Activated CD4-positive, alpha-beta memory T cell treated with anti-CD3 and anti-CD28 coated beads, Interleukin-2, amount 10 ng/mL, durations not matched to agents 7 days and 5 days (primary cell): ENCODE measurements at places on chromosomes 2 and 18.
A peak's percentile ranks its signal among the peaks of the same experiment; 100 is the strongest.

DNA sequence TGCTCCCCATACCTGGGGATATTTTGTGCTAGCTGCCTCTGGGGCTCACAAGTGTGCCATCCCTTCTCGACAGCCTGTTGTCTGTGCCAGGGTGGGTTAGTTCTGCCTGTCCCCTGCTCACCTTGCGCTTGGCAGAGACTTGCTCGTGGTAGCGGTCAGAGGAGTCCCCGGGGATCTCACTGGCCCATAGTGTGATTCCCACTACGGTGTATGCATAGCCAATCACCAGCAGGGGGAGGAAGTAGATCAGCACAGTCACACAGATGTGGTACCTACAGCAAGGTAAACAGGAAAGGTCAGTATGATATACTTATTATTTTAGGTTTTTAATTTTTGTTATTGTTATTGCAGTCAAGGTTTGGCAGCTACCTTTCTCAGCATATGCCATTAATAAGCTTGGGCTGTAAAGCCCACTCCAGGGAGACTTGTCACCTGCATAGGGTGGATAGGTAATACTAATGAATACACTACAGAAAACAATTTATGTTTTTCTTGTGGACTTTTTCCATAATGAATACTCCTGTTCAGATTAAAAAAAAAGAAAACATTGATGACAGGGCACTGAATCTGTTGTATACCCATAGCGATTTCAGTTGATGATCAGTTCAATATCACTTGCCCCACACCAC, 95.2 kb downstream of the POLE4 start:
- no peak for DNase-seq

DNA sequence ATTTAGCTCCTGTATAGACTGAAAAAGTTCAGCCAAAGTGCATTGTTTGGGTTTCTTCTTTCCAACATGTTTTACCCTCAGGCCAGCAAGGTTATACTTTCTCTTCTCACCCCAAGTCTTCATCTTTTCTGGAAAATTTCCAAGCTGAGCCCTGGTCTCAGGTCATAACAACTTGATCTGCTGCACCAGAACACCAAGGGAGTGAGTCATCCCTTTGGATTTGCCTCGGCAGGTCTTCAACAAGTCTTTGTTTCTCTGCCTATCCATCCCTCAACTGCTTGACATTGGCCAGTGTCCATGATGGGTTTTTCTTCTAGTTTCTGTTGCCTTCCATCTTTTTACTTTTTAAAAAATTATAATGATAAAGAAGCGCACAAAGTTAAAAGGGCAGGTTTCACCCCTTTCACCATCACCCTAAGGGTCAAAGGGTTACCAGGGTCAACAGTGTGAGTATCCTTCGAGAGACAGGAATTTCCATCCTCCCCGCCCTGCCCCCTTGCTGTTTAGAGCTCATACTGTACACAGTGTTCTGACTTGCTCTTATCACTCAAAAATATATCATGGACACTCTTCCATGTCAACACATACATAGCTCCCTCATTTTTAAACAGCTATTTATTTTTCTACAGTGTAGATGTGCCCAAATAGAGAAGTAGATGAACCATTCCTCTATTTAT, 5.7 kb upstream of the SPATS2L start:
- no peak for DNase-seq

DNA sequence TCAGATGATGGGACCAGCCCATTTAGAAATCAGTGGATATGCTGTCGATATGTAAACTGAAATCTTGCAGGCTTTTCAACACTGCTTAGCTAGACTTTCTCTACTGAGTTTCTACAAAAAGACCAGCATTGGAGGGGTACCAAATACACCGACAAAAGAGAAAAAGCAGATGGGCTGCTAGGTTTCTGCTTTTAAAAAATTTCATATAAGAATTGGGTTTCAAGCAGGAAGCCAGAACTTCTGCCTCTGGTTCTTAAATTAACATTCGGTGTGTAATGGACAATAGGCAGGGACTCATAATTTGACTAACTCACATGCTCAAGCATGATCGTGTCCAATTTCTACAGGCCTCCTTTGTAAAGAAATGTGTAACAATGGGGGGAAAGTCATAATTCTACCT, 3.1 kb downstream of the ARL4C start:
- DNase-seq: no peak

DNA sequence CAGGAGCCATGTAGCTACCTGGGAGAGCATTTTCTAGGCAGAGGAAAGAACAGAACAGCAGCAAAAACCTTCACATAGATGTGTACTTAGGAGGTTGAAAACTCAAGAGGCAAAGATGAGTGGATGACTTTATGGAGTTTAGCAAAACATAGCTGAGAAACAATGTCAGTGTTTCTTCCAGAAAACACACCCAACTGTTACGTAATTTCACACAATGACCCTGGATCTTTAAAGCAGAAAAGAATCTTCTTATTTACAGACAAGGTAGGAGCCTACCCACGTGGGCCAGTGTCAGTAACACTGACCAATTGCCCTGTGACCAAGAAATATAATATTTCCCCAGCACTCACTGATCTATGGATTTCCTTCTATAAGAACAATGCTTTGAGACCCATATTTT, 254.6 kb downstream of the CDH20 start:
- DNase-seq: no peak

- no peak for DNase-seq
These were observed 15.8 kb downstream of the HNRNPLL start for GRCh38 chr2:38586931-38587330.

DNA sequence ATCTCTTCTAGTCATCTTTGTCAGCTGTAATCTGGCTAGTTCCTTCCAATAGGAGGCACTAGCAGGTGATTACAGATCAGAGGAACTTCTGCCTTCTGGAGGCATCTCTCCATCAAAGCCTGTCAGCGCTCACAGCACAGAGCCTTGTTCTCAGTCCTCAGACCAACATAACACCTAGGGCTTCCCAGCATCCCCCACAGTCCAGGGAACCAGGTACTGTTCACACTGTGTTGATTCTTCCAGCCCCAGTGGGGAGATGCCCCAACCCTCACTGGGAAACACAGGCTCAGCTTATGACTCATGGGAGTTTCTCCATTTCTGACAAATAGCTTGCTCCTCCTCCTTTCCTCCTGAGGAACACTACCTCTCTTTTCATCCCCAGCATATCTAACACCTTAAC, 601.7 kb downstream of the CBLN2 start:
- no peak for DNase-seq

DNA sequence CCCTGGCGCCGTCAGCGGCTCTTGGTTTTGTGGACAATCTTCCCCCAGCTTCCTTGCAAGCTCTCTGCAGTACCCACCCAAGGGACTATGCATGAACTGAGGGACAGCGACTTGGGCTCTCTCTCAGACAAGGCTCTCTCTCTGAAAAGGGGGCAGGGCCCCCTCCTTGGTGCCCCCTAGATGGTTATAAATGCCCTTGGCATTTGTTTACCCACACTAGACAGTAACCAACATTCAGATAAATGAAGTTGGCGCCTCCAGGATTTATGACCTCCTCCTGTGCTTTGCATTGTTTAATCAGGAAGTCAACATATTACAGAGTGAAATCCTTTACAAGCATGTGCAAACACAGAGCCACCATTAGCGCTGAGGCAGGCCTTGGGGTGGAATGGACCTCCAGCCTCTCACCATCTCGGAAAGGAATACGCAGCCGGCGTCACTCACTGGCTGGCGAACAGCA, 547.4 kb upstream of the ID2 start:
- DNase-seq: no peak

- no peak for DNase-seq
These were observed 763.4 kb upstream of the NRXN1 start for GRCh38 chr2:51795248-51795888.

GRCh38 chr2:33727361-33728032, 128.4 kb upstream of the FAM98A start:
- DNase-seq: no peak

DNA sequence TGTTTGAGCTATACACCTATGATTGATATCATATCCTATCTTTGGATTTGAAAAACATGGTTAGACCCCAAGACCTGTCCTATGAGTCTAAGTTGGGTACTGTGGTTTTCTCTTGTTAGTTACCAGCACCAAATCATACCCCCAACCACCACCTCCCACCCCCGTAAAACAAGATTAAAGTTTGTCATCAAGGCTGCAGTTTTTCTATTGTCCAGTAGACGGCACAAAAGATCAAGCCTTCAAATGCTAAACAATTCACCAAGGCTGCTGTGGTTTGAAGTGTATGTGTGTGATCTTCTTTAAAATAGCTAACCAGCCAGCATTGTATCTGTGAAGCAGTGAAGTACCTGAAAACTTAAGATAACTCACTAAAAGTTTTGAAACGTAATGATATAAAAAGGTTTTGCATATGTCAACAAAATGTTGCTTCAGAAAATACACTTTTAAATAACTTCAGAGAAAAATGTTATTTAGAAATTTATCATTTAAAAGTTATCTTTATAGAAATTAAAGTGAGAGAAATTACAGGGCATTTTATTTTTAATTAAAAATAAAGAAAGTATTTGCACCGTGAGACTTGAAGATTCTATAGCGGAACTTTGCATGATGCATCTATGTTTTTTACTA, 5.8 kb upstream of the MEIS1 start:
- no peak for DNase-seq

DNA sequence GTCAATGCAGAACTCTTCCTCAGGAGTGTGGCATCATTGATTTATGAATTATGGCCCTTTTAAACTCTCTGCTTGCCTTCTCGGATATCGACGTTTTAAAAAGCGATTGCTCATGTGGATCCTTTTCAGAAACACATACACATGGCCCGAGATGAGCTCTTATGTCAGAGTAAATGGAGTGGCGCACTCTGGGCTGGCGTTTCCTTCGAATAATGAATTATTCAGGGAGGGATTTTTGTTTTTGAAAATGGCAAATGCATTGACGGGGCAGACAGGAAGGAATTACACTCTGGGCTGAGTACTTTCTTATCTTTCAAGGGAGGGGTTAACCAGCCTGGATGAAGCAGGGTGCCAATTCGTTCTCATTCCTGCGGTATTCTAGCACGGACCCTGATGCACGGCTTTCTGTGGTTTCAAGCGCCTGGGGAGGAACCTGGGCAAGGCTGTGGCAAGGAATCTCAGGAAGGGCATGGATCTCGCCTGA, 142.7 kb downstream of the PRKCE start:
- DNase-seq: no peak

DNA sequence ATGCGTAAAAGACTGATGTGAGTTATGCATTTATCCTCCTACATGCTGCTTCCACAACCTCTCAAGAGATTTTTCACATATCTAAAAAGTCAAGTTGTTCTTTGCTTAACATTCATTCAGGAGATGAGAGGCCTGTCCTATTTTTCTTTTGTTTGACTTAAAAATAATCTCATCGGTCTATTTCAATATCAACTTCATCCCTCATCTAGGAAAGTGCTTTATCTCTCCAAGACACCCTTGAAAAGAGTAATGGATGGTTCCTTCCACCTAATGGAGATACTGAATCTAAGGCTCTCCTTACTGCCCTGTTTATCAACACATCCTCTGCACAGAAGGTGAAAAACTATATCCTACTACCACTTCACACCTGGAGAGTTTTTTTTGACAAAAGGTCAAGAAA, 2.4 kb downstream of the NFE2L2 start:
- no peak for DNase-seq

- peak; percentile 25 for DNase-seq
These were observed 4.7 kb upstream of the KRCC1 start for GRCh38 chr2:88059979-88060906.

DNA sequence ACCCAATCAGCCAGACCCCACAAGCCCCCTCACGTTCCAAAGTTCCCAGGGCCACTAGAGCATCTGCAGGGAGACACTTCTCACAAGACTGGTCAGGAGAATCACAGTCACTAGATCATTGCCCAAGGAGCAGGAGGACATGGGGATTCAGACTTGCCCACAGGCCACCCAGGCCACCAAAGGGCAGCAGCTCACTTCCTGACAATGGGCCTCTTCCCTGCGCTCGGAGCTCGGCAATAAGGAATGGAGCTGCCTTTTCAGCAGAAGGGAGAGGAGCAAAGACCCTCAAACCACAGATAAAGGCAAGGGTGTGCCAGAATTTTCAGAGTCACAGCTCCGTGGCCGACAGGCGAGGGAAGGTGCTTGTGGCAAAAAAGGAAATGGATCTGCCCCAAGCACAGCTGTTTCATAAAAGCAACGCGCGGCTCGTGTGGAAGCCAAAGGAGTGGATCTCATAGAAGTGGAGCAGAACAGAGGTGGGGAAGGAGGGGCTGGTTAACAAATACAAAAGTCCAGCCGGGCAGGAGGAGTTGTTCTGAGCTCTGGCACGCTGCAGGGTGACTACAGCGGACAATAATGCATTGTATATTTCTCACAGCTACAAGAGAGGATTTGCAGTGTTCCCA, 72.1 kb downstream of the EDAR start:
- DNase-seq: no peak

GRCh38 chr2:66301022-66301766, 133.7 kb upstream of the MEIS1 start:
- DNase-seq: no peak

DNA sequence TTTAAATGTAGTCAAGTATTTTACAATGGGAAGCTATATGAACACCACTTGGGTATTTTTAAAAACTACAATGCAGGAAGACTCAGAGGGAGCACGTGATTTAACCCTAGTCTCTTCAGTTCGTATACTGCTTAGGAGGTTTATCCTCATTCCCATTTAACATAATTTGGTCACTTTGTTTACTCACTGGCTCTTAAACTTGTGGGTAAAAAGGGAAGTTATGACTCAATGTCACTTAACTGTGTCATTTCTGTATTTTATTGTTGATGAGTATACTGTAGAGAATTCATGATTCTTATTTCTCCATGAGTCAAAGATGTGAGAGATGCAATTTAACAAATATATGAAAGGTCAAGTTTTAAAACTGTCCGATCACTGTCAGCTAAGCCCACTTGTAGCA, 48.2 kb downstream of the SLC66A3 start:
- DNase-seq: no peak

DNA sequence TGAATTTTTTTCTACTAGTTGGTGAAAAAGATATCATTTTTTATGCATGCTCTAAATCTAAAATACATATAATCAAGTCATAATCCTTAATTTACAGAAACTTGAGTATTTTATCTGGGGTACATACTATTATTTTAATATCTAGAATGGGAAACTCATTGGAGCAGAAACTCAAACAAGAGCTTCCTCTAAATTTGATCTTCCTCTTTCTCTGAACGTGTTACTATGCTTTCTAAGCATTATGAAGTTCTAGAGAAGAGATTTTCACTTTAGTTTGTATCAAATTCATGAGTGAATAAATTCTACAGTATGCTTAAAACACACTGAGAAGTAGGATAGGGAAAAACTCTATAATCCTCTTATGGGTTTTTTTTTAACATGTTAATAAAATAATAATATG, 20.6 kb upstream of the SLC38A11 start:
- no peak for DNase-seq

GRCh38 chr2:72579591-72580180, 246.1 kb downstream of the EXOC6B start:
- no peak for DNase-seq

DNA sequence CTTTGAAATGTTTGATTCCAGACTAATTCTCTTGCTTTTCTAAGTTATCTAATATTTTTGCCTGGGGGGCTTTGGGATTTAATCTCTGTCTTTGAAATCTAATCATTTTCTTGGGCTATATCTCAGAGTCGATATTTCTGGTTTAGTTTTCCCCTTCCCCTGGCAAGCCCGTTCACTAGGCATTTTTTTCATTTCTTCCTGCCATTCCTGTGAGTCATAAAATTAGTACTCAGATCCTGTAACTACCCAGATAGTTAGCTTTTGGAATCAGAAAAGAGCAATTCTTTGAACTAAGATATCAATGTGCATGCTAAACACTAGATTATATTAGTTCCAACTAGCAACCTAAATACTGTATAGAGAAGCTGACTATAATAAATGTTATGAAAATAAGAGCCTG, 29.4 kb upstream of the RNF149 start:
- DNase-seq: no peak
